ENCODE measurements at places on chromosomes 2 and 18.
A peak's percentile ranks its signal among the peaks of the same experiment; 100 is the strongest.

DNA sequence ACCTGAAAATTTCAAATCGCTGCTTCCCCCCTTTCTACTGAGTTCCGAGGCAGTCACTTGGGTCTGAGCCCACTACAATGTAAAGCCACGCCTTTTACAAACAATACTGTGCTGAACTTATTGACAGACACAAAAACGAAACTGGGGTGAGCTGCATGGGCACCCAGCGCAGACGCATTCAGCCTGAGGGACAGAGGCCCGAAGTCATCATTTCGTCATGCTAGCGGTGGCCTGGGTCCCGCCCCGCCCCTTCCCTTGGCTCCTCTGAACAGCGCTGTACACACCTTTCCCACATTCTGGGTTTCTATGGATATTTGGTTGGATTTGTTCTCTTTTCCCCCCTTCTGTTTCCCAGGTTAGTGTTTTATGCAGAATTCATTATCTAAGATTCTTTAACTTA, 71.7 kb downstream of the EIPR1 start:
- H3K4me1 ChIP-seq, result peaks cover 7% of the 10 kb centered on the region
- H3K4me3 ChIP-seq, result no peak overlapping the region
- DNase-seq, result no peak
- no peak overlapping the region for H3K27ac ChIP-seq

GRCh38 chr2:86556508-86556907, 6.7 kb downstream of the CHMP3 start:
- no peak for DNase-seq
- no peak overlapping the region for H3K27ac ChIP-seq
- H3K4me1 ChIP-seq, result peaks cover 30% of the 10 kb centered on the region

DNA sequence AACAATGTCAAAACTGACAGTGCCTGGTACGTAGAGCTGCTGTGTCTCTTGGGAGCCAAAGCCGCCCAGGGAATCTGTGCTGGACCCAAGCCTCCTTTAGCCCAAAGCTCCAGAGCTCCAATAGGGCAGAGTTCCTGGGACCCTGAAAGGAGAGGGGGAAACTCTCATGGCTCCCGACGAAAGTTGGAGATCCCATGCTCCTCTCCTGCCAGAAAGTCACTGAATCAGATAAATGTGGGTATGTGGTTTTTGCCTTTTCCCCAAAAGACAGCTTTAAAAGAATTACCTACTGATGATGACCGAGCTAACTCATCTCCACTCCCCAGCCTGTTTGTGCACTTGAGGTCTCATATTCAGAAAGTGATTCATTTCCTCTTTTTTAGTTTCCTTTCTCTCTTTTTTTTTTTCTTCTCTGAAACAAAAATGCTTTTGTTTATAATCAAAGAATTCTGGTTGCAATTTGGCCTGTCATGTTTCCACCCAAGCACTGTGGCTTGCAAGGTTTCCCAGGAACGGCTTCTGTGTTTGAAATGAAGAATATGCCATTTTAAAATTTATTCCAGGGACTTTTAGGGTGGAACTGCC, 14.1 kb upstream of the PMAIP1 start:
- H3K36me3 ChIP-seq, result no peaks in the 10 kb centered on the region
- H3K4me3 ChIP-seq, result peak overlapping the region; percentile 47
- H3K27ac ChIP-seq, result peak overlapping the region; percentile 76
- DNase-seq, result peak; percentile 50
- peaks cover 40% of the 10 kb centered on the region for H3K4me1 ChIP-seq

DNA sequence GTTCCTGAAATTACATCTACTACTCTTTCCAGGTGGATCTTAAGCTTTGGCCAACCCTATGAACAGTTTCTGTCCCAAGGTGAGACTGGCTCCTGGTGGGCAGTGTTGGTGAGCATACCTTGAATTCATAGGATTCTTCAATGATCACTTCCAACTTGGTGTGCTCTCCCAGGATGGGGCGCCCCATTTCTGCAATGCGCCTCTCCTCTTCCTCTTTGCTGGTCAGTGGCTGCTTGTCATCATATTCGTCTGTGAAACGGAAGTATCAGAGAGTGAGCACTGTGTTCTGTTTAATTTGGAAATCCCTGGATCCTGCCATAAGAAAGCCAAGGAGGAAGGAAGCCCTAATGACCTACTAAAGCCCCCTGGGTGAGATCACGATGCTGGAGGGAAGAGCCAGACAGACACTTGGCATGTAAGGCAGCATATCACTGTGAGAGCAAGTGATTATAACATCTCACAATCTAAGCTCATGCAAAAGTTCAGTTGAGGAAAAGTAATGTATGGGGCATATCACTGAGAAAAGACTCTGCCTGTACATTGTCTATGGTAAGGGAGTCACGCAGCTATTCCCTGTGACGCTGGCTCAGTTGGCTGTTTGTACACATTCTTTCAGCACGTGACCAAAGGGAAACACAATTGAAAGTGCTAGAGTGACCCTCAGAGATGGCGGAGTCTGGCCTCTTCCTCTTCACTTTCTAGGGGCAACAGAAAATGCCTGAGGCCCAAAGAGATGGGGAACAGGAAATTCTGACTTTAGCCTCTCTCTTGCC, 287.0 kb downstream of the SLC8A1 start:
- DNase-seq, result no peak
- no peak overlapping the region for H3K4me3 ChIP-seq
- H3K27me3 ChIP-seq, result no peaks in the 10 kb centered on the region
- no peak overlapping the region for H3K27ac ChIP-seq

DNA sequence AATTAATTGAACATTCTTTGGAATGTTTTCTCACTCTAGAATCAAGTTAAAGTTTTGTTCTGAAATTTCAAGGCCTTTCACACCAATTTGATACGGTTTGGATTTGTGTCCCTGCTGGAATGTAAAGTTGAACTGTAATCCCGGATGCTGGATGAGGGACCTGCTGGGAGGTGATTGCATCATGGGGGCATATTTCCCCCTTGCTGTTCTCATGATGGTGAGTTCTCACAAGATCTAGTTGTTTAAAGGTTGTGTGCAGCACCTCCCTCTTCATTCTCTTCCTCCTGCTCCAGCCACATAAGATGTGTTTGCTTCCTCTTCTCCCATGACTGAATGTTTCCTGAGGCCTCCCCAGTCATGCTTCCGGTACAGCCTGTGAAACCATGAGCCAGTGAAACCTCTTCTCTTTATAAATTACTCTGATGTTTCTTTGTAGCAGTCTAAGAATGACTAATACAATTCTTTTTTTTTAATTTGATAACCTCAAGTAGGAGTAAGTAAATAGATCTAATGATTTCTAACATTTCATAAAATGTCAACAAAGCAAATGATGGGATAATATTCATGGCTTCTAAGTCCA, 144.2 kb upstream of the CDH7 start:
- H3K27me3 ChIP-seq, result no peaks in the 10 kb centered on the region
- no peaks in the 10 kb centered on the region for H3K36me3 ChIP-seq
- H3K4me3 ChIP-seq, result no peak overlapping the region
- no peak overlapping the region for H3K27ac ChIP-seq

- no peak for DNase-seq
- H3K27ac ChIP-seq, result no peak overlapping the region
- H3K4me3 ChIP-seq, result no peak overlapping the region
- H3K36me3 ChIP-seq, result no peaks in the 10 kb centered on the region
Observed at GRCh38 chr2:26018184-26019055, 15.5 kb upstream of the RAB10 start.

GRCh38 chr18:23143016-23143814, 7.9 kb downstream of the CABLES1 start:
- H3K4me1 ChIP-seq, result peaks cover 29% of the 10 kb centered on the region
- H3K36me3 ChIP-seq, result no peaks in the 10 kb centered on the region
- H3K4me3 ChIP-seq, result no peak overlapping the region

DNA sequence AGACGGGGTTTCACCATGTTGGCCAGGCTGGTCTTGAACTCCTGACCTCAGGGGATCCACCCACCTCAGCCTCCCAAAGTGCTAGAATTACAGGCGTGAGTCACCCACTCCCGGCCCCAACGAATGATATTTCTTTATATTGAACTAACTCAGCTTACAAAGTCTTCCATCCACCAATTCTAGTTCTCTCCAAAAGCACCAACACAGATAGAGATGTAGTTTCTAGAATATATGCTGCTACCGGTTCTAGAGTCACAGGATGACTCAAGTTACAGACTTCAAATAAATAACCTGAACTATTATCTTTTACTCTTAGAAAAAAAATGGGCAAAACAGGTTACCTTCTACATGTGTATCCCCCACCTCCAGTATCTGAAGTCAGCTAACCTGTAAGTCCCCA, 9.2 kb downstream of the ACAA2 start:
- peaks cover 52% of the 10 kb centered on the region for H3K36me3 ChIP-seq
- no peak overlapping the region for H3K27ac ChIP-seq
- H3K4me3 ChIP-seq, result no peak overlapping the region
- no peak for DNase-seq
- peaks cover 13% of the 10 kb centered on the region for H3K4me1 ChIP-seq
- no peaks in the 10 kb centered on the region for H3K27me3 ChIP-seq
